ENCODE measurements at places on chromosomes 1 and 21. TPM values are rescaled to one million over a fixed set of nuclear protein-coding genes. Genes with fewer than 3 reads are reported as not detected.

Gene AGMAT
- not detected for total RNA-seq

Gene CDK18
- total RNA-seq = 0.44 TPM

Gene HSPA13
- 24.7 TPM for total RNA-seq

Gene C8A
- 0.09 TPM for total RNA-seq

Gene KIF14
- 25.0 TPM for total RNA-seq

Gene AGBL4
- total RNA-seq = not detected

Gene FAM151A
- not detected for total RNA-seq

- no peak for DNase-seq
Measured at GRCh38 chr1:27609618-27610240, 5.8 kb upstream of the AHDC1 start.

DNA sequence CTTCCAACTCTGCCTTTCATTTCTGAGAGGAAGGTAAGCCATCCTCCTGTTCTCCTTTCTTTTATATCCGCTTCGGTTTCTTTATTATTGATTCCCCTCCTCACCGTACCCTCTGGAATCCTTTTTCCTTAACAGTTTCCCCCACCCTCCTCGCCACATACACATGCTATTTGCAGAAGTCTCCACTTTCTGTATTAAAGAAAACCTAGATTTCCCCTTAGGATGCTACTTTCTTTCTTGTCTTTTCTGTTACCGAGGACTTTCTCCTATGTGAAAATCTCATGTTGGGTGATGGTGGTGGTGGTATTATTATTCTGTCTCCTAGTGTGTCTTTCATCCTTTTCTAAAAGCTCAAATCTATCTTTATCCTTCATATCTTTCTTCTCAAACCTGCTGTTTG lies 62.3 kb downstream of the AK4 start:
- no peak for DNase-seq

DNA sequence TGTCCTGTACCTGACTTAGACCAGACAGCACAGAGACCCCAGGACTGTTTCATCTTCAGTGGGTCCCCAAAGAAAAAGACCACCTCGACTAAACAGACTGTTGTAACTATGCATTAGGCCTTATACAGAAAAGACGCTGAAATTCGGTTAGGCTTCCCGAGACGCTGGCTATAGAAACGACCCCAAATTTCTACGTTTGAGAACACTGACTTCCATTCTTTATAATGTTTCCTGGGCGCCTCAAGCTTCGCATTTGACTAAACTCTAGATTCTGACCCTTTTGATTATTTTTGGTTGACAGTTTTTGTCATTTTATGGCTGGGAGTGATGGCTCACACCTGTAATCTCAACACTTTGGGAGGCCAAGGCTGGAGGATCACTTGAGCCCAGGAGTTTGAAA lies 986 bp upstream of the TRAPPC10 start:
- no peak for DNase-seq

GRCh38 chr1:110555807-110556470 lies 37.0 kb upstream of the KCNA10 start:
- DNase-seq = no peak

DNA sequence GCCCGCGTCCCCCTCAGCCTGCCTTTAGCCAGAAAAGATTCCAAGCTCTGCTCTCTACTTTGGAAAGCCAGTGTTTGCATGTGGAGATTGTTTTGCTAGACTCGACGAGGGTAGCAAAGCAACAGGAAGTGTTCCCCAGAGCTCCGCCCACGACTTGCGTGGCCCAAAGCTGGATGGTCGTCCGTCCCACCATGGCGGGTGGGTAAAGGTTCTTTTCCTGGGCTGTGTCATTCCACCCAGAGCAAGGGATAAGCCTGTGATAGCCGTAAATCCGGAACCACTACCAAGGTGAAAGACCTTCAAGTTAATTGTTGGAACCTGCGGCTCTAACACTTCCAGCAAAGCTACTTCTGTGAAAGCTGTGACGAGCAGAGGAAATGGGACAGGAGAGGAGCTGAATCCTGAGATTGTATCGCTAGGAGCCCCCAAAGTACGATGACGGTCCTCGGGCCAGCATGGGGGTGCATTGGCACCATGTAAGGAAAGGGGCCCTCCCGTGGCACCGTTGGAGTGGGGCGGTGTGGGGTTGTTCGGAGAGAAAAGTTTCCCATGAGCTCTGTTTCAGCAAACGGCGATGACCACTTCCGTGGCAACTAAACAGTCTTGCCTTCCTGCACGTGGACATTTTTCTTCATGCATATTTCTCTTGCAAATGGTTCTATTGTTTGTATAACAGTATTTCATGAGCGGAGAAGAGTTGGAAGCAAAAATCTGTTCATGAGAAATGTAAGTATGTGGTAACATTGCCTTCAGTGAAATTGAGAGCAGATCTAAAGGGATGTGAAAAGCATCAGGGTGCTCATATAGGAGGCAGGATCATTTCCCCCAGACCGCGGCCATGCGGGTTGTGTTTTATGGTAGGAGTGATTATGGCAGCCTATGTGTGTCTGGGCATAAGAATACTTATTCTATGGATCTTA lies 8.4 kb downstream of the MX2 start:
- DNase-seq = no peak

DNA sequence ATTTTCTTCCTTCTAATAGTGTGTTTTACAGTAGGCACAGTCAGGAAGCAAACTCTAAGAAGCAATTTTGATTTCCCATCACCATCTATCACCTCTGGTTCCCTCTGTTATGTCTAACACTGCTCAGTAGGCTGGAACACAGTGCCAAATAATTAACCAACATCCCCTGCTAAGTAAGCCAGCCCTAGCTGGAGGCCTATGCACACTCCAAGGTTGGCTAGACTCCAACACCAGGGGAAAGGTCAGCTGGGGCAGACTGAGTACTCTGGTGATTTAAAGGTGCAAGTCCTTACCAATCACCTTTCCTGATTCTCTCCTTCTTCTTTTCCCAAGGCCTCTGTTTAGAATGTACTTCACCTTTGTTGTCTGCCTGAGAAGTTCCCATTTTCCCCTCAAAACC lies 46.5 kb upstream of the BEND5 start:
- no peak for DNase-seq

DNA sequence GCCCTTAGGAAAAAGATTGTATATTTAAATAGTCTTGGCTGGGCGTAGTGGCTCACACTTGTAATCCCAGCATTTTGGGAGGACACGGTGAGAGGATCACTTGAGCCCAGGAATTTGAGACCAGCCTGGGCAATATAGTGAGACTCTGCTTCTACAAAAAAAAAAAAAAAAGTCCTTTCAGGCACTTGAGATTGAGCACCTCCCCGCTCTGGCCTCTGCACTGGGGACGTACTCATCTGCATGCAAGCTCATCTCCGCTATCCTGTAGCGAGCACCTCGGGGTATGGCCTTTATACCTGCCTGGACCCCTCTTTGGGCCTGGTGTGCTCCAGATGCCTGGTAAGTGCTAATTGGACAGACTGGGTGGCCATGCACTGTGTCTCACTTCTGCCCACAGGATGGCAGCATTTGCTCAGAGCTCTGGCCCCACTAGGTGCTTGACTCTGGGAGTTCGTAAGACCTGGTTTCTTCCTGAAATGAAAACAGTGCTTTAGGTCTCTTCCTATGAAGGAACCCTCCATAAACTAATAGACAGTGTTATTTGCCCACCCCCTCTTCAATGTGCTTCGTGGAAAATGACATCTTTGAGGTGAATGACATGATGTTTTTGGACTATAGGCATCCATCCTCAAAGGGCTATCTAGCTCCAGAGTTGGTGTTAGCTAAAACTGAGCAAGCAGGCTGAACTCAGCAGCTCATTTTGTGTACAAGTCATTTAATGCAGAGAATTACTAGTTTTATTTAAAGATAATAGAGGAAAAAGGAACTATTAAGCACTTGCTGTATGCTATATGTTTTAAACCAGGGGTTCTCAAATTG lies 61.7 kb upstream of the ADAR start:
- DNase-seq = peak; percentile 60

GRCh38 chr1:100075773-100076172 lies 57.0 kb downstream of the SASS6 start:
- DNase-seq = no peak

GRCh38 chr1:48235652-48236051 lies 13.1 kb downstream of the SLC5A9 start:
- DNase-seq = no peak

GRCh38 chr1:65971547-65971946 lies 178.9 kb downstream of the PDE4B start:
- no peak for DNase-seq

GRCh38 chr21:45381865-45382696 lies 22.9 kb upstream of the COL18A1 start:
- DNase-seq = no peak

DNA sequence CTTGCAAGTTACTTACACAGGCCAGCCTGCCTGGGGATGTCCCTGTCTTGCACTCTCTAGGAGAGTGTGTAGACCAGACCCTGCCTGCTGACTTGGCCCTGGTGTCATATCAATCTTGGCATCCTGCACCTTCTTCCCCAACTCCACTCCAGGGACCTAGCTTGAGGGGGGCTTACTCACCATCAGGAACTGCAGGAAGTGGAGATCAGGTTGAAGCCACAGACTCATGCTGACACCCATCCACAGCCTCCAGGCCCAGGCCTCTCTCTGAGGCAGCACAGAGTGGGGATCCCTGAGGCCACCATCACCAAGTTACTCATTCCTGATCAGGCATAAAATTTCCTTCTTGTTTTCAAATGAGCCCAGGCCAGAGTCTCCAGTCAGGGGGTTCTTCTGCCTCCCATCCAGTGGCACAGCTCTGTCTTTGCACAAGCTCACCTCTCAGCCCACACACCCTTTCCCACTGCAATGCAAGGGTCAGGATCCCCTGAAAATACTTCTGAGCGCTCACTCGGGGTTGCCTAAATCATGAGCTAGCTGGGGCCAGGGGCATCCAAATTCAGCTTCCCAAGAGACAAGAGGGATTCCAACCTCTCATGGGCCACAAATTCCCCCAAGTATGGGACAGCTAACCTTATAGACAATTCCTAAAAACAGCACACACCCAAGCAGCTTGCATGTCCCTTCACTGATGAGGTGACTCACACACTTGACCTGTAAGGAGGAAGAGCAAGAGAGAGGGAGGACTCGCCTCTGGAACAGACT lies 33.5 kb downstream of the CSMD2 start:
- no peak for DNase-seq

GRCh38 chr1:228376651-228377631 lies 29.7 kb downstream of the TRIM11 start:
- no peak for DNase-seq

GRCh38 chr1:148310807-148311206 lies 158.7 kb upstream of the NBPF11 start:
- DNase-seq = no peak

DNA sequence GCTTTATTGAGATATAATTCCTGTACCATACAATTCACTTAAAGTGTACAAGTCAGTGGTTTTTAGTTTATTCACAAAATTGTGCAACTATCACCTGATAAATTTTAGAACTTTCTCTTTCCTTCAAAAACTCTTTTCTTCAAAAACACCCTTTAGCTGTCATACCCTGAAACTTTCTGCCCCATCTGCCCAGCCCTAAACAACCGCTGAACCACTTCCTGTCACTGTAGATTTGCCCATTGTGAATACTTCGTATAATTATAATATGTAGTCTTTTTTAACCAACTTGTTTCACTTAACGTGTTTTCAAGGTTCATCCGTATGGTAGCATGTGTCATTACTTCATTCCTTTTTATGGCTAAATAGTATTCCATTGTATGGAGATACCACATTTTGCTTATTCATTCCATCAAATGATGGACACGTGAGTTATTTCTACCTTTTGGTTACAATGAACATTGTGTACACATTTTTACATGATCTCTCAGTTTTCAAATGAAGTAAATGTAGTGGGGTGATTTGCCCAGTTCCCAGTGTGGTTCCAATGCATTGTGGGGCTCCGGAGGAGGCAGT lies 37.9 kb downstream of the WNT4 start:
- DNase-seq = no peak

GRCh38 chr1:156253634-156254033 lies 5.8 kb upstream of the PAQR6 start:
- DNase-seq = no peak

DNA sequence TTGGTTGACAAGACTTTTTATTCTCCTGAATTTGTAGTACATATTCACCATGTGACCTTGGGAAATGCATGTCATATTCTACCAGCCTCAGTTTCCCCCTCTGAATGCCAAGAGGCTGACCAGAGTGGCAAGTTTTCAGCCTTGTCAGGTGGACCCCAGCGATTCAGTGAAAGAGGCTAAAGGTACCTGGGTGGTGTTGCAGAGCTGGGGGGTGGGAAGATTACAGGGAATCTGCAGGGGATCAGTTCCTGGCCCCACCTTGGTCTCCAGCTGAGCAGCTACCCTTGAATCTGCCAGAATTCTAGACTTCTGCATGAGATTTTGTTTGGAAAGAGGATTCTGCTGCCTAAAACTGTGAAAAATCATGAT lies 27.9 kb upstream of the KCNA2 start:
- no peak for DNase-seq

DNA sequence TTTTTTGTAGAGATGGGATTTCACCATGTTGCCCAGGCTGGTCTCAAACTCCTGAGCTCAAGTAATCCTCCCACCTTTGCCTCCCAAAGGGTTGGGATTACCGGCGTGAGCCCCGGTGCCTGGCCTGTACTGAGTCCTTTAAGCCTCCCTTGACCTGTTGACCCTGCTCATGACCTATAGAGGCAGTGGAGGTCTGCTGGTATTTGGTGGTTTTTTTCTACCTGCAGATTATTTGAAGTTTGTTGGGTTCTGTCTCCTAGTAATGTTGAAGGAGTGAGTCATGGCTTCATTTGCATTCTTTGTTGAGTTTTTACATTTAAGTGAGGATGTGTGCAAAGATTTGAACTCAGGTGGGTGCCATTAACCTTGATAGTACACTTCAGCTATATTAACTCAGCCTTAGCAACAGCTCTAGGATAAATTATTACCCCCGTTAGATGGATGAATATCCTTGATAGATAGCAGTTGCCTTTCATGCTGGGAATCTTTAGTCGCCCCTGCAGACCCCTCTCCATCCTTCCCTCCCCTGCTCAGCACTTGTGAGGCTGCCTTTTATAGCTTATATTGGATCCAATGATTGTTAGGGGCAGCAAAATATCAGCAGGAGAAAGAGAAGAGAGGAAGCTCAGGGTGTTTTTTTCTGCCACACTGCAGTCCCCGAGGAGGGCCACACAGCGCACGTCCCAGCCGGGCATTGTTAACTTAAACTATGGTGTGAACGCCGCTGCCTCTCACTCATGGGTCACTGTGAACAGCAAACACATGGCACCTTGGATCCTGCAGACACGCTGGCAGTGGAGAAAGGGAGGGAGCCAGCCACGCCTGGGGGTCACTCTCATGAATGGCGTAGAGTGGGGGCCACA lies 14.9 kb upstream of the NPPB start:
- no peak for DNase-seq

DNA sequence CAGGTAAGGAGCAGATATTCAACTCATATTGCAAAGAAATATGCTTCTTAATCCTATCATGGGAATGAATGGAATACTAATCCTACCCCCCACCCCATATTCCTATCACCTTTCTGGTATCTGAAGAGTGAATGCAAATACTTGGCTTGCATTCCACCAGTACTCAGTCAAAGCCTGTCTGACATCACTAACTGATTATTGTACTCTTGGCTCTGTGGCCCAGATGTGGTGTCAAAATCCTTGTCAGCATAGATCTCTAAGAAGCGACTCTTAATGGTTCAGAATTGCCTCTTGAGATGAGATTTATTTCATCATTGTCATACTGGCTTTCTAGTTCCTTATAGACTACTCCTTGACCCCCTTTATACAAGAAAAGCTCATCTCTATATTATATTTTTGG lies 604.6 kb downstream of the ADGRL2 start:
- no peak for DNase-seq
